ENCODE measurements at places on chromosomes 6 and 20.

DNA sequence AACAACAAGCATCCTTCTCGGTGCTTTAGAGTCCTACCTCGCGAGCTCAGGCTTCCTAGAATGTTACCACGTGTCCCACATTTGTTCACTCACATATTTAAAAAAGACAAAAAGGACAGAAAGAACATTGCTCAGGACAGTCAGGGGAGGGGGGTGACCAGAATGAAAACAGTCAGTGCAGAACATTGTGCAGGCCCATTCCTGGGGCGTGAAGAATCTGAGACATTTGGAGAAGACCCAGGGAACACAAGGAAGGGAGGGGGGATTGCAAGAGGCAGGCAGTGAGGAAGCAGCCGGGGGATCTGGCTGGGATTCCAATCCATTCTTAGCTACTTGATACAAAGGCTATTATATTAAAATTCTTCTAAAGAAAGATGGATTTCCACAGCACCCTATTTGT lies 270.4 kb upstream of the CITED2 start:
- no peak for DNase-seq

DNA sequence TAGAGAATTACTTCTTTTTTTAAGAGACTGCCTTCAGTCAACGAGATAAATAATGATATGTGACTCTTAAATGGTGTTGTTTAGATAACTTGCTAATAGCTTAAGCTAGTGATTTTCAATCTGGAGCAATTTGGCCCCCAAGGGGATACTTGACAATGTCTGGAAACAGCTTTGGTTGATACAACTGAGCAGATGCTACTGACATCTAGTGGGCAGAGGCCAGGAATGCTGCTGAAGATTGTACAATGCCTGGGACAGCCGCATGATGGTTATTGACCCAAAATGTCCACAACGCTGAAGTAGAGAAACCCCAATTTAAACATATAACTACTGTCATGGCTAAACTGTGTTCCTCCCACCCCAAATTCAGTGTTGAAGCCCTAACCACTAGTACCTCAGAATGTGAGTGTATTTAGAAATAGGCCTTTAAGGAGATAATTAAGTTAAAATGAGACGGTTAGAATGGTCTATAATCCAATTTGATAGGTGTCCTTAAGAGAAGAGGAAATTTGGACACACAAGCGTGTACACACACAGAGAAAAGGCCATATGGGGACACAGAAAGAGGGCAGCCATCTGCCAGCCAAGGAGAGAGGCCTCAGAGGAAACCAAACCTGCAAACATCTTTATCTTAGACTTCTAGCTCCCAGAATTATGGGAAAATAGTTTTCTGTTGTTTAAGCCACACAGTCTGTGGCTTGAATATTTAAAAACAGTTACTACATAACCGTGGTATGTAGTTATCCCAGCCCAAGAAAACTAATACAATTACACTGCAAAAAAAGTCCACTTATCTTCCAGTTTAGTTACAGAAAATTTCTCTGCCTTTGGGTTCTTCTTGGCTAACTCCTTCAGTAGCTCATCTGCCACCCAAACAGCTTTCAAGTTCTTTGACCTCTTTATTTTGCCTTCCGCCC lies 22.2 kb downstream of the RWDD2A start:
- DNase-seq: peak; percentile 6

DNA sequence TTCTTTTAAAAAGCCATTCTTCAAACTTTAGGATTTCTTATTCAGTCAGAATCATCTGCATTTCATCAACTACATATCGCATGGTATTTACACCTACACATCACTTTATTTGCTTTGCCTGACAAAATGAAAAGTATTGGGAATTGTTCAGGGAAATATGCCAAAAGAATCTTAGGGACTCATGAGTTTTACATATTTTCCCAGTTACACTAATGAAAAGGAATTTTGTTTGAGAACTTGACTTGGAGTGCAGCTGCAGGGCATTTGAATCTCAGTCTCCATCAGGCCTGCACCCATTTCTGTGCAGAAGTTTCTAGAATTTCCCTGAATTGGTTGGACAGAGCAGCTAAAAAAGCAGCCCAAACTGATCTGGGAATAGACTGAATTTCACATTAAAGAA lies 65.3 kb downstream of the MTHFD1L start:
- no peak for DNase-seq

DNA sequence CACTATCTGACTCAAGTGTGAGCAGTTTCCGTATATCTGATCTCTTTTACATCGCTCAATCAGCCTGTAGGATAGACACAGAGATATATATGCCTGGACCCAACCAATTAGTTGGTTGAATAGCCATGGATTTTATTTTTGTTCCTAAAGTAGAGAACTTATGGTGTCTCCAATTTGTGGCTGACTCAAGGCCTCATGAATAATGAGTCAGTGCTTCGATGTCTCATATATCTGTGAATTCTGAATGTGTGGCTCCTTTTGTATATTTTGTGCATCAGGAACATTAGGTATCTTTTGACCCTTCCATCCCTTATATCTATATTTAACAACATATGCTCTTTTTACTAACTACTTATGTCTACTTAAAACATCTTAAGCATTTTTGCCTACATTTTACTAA lies 64.5 kb downstream of the OR2B2 start:
- DNase-seq: no peak

GRCh38 chr6:32970413-32971241 lies 2.2 kb downstream of the BRD2 start:
- DNase-seq: peak; percentile 62

DNA sequence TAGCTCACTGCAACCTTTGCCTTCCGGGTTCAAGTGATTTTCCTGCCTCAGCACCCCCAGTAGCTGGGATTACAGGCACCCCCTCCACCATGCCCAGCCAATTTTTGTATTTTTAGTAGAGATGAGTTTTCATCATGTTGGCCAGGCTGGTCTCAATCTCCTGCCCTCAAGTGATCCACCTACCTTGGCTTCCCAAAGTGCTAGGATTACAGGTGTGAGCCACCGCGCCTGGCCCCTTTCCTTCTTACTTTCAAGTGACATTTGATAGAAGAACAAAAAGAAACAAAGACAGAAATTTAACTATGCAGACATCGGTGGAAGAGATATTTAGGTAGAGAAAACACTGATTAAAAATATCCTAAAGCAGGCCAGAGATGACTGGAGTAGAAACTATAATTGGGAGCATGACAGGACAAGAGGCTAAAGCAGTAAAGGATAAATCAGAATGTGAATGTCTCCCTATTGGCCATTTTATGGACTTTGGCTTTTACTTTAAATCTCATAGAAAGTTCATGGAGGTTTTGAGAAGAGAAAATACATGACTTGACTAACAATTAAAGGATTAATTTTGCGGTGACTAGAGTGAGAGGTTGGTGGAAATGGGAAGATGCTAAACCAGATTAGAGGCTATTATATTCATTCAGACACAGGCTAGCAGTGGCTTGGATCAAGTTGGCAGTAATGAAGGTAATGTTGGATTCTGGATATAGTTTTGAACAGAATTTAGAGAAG lies 2.2 kb upstream of the EYS start:
- no peak for DNase-seq

- DNase-seq: no peak
These were observed 141.3 kb downstream of the PXDC1 start for GRCh38 chr6:3610206-3610605.

DNA sequence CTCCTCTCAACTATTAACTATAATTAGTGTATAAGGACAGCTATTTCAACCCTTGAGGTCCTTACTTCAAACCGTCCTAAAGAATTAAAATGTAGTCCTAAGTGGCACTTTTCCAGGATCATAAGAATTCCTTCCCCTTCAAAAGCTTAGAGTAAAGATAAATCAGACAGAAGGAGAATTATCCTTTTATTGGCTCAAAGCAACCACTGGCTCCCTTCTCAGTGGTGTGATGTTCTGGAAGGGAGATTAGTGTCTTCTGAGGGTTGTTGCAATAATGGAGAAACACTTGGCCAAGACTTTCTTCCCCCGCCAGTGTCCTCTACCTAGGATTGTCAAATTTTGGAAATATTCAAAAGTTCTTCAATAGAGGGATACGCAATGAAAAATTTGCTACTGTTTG lies 89.1 kb upstream of the PLEKHG1 start:
- no peak for DNase-seq

DNA sequence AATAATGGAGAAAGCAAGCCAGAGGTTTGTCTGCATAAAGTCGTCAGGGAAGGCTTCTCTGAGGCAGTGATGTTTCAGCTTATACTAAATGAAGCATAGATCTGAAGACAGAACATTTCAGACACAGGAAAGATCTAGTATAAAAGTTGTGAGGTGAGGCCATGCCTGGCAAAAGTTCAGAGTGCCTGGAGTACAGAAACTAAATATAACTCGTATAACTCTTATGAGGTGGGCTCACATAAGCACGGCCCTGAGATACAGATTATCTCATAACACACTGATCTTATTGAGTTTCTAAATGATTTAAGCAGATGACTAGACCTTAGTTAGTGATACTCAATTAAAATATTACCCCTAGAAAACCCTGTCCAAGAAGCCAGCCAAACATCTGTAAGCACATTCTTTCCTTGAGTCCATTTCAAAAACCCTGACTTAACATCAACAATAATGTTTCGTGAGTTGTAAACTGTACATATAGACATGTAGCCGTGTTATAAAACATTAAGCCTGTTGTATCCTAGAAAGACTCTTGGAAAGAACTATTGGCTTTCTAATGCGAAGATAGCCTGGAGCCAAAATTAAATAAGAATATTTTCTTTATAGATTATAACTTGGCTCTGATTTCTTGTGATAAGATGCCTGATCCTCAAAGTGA lies 667.6 kb downstream of the TENT5A start:
- DNase-seq: no peak

DNA sequence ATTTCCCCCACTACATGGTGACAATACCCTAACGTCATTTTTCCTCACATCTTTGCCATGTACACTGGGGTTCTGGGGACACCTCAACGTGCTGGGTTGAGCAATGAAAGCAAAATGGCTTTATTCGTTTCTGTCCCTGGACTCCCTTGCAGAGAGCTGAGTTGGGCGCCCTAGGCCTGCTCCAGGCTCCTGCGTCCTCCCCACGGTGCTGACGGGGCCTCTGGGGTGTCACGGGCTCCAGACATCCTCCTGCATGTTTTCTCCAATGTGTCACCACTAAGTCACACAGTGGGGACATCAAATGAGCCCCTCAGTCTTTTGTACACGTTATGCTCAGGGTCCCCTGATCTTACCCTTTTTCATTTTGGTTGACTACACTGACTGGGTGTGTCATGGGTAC lies 99.8 kb downstream of the TTLL2 start:
- no peak for DNase-seq

GRCh38 chr6:134446896-134447295 lies 129.0 kb upstream of the SGK1 start:
- no peak for DNase-seq

DNA sequence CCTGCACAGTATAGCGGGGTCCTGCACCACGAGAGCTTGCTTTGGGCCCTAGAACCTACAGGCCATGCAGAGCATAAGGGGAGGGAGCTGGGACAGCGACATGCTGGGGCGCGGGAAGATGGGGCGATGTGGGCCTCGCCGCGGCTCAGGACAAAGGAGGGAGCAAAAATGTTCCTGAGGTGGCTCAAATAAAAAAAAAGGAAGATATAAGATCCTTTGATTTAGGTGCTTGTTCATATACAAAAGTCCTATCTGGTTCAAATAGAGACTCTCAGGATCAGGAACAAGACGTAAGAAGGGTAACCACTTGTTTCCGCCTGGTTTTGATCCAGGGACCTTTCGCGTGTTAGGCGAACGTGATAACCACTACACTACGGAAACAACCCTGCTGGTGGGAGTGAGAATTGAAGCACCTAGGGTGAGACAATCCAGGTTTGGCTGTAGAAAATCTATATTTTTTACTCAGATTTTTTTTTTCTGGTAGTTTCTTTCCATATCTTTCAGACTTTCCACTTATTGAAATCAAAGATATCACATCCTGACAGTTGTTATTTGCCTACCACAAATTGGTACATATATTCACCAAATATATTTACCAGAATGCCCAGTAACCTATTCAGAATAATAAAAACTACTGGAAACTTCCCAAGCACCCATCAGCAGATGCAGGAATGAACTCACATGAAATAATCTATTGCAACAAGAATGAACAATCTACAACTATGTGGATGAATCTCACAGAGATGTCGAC lies 177.9 kb upstream of the ZNF184 start:
- no peak for DNase-seq

- no peak for DNase-seq
These were observed 16.8 kb downstream of the MRAP2 start for GRCh38 chr6:84050408-84050807.

DNA sequence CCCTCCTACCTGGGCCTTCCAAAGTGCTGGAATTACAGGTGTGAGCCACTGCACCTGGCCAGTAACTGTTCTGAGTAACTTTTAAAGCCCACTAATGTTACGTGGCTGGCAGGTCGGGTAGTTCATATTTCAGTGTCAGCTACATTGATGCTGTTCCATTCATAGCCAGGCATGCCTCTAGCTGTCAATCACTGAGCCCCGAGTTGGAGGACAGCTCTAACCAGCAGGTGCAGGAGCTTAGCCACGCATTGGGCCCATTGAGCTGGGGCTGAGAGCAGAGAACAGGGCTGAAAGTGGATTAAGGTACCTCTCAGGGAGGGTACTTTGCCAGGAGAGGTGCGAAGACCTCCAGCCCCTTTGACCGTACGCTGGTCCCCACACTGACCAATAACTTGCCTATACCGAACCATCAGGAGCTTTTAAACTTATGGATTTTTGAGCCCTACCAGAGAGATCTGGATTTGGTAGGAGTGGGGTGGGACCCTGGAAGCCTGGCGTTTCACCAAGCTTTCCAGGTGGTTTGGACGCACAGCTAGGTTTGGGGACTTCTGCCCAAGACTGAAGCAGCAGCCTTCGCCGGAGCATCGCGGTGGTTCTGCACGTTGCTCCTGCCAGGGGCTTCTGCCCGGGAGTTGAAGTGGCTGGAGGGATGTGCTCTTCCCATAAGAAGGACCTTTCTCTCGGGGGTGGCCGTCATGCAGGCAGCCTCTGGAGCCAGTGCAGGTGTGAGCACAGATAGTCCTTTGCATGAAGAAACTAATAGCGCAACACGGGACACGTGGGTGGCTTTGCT lies 82.6 kb downstream of the SERAC1 start:
- DNase-seq: no peak

DNA sequence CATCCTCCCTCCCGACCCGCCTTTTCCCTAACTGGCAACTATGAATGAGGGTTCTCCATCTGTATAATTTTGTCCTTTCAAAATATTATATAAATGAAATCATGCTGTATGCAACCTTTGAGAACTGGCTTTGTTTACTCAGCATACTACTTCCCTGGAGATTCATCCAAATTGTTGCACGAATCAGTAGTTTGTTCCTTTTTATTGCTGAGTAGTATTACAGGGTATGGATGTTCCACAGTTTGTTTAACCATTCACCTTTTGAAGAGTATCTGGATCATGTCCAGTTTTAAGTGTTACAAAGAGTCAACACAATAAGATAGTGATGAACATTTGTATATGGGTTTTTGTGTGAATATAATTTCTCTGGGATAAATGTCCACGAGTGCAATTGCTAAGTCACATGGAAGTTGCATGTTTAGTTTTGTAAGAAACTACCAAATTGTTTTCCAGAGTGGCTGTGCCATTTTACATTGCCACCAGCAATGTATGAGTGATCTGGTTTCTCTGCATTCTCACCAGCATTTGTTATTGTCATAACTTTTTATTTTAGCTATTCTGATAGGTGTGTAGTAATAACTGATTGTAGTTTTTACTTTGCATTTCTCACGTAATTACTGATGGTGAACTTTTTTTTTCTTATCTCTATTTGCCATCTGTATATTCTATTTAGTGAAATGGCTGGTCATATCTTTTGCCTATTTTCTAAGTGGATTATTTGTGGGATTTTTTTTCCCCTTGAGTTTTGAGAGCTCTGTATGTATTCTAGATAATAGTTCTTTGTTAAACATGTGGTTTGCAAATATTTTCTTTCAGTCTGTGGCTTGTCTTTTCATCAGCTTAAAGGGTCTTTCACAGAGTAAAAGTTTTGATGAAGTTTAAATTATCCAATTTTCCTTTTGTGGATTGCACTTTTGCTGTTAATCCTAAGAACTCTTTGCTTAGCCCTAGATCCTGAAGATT lies 14.4 kb upstream of the RNF24 start:
- no peak for DNase-seq

Measured in stimulated activated CD8-positive, alpha-beta memory T cell treated with anti-CD3 and anti-CD28 coated beads, Interleukin-12 subunit alpha, Interleukin-12 subunit beta, amount 100 ng/mL, for 4 hours (primary cell).